ENCODE measurements at places on chromosomes 7 and 10. TPM values are rescaled to one million over a fixed set of nuclear protein-coding genes. Genes with fewer than 3 reads are reported as not detected.

Gene C1QL3
- 0.21 TPM for total RNA-seq

Gene CABCOCO1
- total RNA-seq: not detected

Gene WNT8B
- total RNA-seq: 0.43 TPM

- no peaks in the 10 kb centered on the region for H3K36me3 ChIP-seq
- no peaks in the 10 kb centered on the region for H3K4me1 ChIP-seq
- no peak overlapping the region for H3K4me3 ChIP-seq
- H3K27me3 ChIP-seq: peaks cover 15% of the 10 kb centered on the region
- no peak for DNase-seq
- H3K27ac ChIP-seq: no peak overlapping the region
These were observed 85.1 kb downstream of the CPED1 start for GRCh38 chr7:121073463-121074099.

GRCh38 chr10:4265964-4266363 is 481.0 kb upstream of the KLF6 start:
- H3K27me3 ChIP-seq: peaks cover 20% of the 10 kb centered on the region
- no peak overlapping the region for H3K4me3 ChIP-seq
- no peak overlapping the region for H3K27ac ChIP-seq

GRCh38 chr7:28926871-28927597 is 31.1 kb downstream of the TRIL start:
- peaks cover 21% of the 10 kb centered on the region for H3K27me3 ChIP-seq
- no peak overlapping the region for H3K27ac ChIP-seq
- peak; percentile 86 for DNase-seq
- peak overlapping the region; percentile 83 for H3K4me3 ChIP-seq

DNA sequence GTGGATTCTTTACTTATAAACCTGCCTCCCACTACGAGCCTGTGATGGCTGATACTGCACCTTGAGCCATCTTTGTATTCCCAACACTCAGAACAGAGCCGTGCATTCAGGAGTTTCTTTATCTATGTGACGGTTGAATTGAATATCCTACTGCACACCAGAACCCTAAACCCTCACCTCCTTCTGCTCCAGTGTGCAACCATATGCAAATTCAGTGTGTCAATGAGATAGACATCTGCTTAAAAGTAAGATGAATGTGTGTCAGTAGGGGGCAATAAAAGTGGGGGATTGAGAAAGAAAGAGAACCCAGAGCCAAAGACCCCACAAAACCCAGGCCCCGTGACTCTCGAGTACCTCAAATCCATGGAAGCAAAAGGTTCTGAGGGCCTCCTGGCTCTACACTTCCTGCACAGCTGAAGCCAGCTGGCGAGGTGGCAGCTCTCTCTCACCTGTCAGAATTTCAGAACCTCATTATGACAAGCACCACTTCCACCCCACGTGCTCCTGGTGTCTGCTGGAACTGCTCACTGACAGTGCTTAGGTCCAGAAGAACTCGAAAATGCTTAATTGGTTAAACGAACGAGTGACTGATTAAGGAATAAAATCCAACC is 143.3 kb upstream of the GPR26 start:
- H3K4me1 ChIP-seq: no peaks in the 10 kb centered on the region
- H3K27me3 ChIP-seq: no peaks in the 10 kb centered on the region
- no peak for DNase-seq
- H3K36me3 ChIP-seq: no peaks in the 10 kb centered on the region
- no peak overlapping the region for H3K4me3 ChIP-seq

DNA sequence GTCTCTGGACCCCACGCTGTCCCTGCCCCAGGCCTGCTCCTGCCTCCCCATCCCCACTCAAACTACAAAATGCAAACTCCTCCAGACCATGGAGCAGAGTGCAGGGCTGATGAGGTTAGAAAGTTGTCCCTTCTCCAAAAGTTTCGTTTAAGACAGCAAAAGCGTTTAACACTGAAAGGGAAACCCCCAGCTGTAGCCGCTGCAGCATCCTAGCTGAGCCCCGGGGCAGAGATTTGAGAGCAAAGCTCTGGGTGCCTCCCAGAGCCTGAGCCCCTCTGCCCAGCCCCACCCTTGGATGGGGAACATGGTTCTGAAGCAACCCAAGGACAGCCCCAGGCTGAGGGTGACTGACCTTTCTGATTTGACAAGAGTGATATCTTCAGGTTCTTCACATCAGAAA is 52.8 kb upstream of the ENO4 start:
- H3K27ac ChIP-seq: no peak overlapping the region
- H3K4me1 ChIP-seq: no peaks in the 10 kb centered on the region
- no peaks in the 10 kb centered on the region for H3K36me3 ChIP-seq
- H3K27me3 ChIP-seq: peaks cover 5% of the 10 kb centered on the region

GRCh38 chr10:80104066-80104926 is 25.8 kb downstream of the TMEM254 start:
- peaks cover 1% of the 10 kb centered on the region for H3K36me3 ChIP-seq
- no peak overlapping the region for H3K4me3 ChIP-seq
- no peak overlapping the region for H3K27ac ChIP-seq
- no peaks in the 10 kb centered on the region for H3K4me1 ChIP-seq
- peak; percentile 66 for DNase-seq

- no peak for DNase-seq
- no peak overlapping the region for H3K4me3 ChIP-seq
- no peaks in the 10 kb centered on the region for H3K36me3 ChIP-seq
- H3K27ac ChIP-seq: no peak overlapping the region
These were observed 9.2 kb downstream of the CPA2 start for GRCh38 chr7:130275826-130276297.

DNA sequence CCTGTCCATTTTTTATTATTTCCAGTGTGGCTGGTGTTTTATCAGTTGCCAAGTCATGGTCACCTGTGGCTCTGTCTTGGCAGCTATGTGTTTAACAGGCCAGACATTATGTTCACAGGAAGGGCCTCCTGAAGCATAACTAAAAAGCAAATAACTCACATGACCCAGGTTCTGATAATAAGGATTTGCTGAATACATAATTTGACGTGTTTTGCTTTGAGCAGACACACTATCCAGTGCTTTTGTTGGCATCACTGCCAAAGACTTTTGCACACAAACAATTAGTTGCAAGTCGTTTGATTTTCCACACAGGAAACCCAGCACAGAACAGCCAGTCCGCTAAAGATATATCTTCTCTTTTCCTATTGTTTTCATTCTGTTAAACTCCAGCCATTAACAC is 173.6 kb downstream of the ARL4A start:
- no peak overlapping the region for H3K4me3 ChIP-seq
- no peaks in the 10 kb centered on the region for H3K36me3 ChIP-seq
- DNase-seq: no peak
- H3K27me3 ChIP-seq: peaks cover 2% of the 10 kb centered on the region

GRCh38 chr7:27121684-27122076 is 8.9 kb downstream of the HOXA4 start:
- peaks cover 11% of the 10 kb centered on the region for H3K27me3 ChIP-seq
- H3K27ac ChIP-seq: no peak overlapping the region
- H3K36me3 ChIP-seq: no peaks in the 10 kb centered on the region
- no peaks in the 10 kb centered on the region for H3K4me1 ChIP-seq
- DNase-seq: no peak

DNA sequence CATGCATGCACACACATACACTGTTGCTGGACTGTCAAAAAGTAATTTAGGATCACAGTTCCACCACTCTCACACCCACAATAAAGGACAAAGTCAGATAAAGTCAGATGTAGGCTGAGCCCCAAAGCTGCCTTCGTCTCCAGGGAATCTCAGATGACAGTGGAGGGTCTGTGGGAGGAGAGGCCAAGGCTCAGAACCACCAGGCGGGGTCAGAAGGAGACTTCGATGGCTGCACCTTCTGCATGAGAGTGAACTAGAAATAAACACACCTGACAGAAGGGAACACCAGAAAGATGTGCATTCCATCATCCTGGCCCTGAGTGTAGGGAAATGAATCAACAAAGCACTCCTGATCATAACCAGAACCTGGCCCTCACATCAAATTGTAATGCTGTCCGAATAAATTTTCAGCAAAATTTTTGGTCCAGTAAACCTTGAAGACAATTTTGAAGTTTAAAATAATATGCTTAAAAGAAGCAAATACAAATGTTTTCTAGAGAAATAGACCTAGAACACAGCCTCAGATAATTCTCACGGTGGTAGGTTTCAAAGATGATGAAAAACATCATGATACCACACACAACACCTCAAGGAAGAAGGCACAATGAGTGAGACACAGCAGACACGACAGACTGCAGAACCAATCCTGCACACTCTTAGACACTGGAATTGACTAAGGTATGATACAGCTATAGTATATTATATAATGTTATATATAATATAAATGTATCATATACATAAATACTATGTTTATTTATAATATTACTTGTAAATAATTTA is 269.8 kb upstream of the KLF6 start:
- H3K27ac ChIP-seq: no peak overlapping the region
- no peak overlapping the region for H3K4me3 ChIP-seq
- DNase-seq: peak; percentile 51
- no peaks in the 10 kb centered on the region for H3K27me3 ChIP-seq

DNA sequence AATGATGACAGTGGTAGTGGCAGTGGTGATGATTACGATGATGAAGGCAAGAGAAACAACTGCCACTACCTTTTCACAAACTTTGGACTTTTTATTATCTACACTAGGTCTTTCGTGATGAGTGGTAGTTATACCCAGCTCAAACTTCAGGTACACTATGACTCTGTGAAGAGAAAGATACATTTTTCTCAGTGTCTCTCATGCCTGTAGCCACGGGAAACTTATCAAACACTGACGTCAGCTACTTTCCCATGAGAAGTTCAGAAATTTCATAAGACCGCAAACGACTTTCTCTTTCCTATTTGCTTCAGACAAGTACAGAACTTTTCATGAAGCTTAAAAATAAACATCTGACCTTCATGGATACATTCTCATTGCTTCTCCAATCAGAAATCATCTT is 57.0 kb downstream of the CALD1 start:
- H3K4me3 ChIP-seq: no peak overlapping the region
- no peaks in the 10 kb centered on the region for H3K27me3 ChIP-seq
- H3K4me1 ChIP-seq: no peaks in the 10 kb centered on the region
- H3K27ac ChIP-seq: no peak overlapping the region

GRCh38 chr10:35640951-35641675 is 983 bp downstream of the FZD8 start:
- H3K27me3 ChIP-seq: peaks cover 70% of the 10 kb centered on the region
- peak overlapping the region; percentile 75 for H3K4me3 ChIP-seq
- H3K4me1 ChIP-seq: peaks cover 11% of the 10 kb centered on the region
- DNase-seq: peak; percentile 83
- no peak overlapping the region for H3K27ac ChIP-seq
- H3K36me3 ChIP-seq: no peaks in the 10 kb centered on the region

- no peak overlapping the region for H3K27ac ChIP-seq
- H3K36me3 ChIP-seq: no peaks in the 10 kb centered on the region
- peaks cover 2% of the 10 kb centered on the region for H3K27me3 ChIP-seq
- no peak overlapping the region for H3K4me3 ChIP-seq
These were observed 135.7 kb upstream of the GDF10 start for GRCh38 chr10:47164126-47164799.

DNA sequence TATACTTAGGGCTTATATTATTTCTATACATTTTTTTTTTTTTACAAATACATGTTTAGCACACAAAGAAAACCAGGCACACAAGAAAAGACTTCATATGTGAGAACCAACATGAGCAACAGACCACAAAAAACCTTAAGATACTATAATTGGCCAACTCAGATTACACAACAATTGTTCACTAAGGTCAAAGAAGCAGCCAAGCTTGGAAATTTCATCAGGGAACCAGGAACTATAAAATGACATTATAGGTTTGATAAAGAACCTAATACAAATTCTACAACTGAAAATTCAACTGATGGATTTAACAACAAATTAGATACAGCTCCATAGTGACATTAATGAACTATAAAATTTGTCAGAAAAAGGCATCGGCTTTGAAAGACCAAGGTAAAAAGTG is 4.4 kb upstream of the LUC7L2 start:
- no peak overlapping the region for H3K4me3 ChIP-seq
- peaks cover 24% of the 10 kb centered on the region for H3K36me3 ChIP-seq
- H3K27ac ChIP-seq: no peak overlapping the region
- H3K27me3 ChIP-seq: no peaks in the 10 kb centered on the region
- peaks cover 17% of the 10 kb centered on the region for H3K4me1 ChIP-seq

- peaks cover 3% of the 10 kb centered on the region for H3K27me3 ChIP-seq
- no peak overlapping the region for H3K4me3 ChIP-seq
- no peak overlapping the region for H3K27ac ChIP-seq
- no peaks in the 10 kb centered on the region for H3K36me3 ChIP-seq
- no peaks in the 10 kb centered on the region for H3K4me1 ChIP-seq
- DNase-seq: no peak
These were observed 90.2 kb downstream of the IPMK start for GRCh38 chr10:58177362-58177947.

DNA sequence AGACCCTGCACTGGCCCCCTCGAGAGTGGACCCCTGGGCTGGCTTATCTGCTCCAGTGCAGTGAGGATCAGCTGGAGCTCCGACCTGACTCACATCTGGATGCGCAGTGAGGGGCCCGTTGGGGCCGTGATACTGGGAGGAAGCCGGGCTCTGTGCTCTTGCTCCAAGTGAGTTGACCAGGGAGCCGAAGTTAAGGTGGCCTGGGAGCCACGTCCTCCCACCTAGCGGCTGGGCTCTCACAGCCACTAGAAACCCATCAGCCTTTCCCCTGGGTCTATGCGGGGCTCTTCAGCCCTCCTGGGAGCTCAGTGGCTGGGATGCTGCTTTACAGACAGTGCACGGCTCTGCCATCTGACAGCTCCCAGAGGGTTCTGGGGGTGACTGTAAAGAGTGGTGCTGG is 9.1 kb downstream of the ALKBH4 start:
- H3K27me3 ChIP-seq: no peaks in the 10 kb centered on the region
- no peak overlapping the region for H3K4me3 ChIP-seq
- H3K4me1 ChIP-seq: no peaks in the 10 kb centered on the region
- peaks cover 13% of the 10 kb centered on the region for H3K36me3 ChIP-seq
- H3K27ac ChIP-seq: no peak overlapping the region

DNA sequence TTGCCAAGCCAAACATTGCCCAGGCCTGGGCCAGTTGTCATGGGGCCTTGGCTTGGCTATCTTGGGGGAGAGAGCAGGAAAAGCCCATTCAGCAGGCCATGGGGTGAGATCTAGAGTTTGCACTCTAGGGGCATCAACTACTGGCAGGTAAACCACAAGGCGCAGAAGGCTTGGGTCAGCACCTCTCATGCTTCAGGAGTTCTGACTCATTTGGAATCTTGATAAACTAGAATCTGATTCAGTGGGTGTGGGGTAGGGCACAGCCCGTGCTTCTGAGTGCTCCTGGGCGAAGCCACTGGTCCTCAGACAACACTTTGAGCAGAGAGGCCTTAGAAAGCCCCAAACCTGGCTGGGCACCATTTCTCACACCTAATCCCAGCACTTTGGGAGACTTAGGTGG is 81.1 kb downstream of the RGS10 start:
- peaks cover 7% of the 10 kb centered on the region for H3K4me1 ChIP-seq
- no peaks in the 10 kb centered on the region for H3K27me3 ChIP-seq
- no peak for DNase-seq
- H3K27ac ChIP-seq: no peak overlapping the region
- no peak overlapping the region for H3K4me3 ChIP-seq
- H3K36me3 ChIP-seq: peaks cover 9% of the 10 kb centered on the region
